ENCODE measurements at places on chromosomes 2 and 18.
A peak's percentile ranks its signal among the peaks of the same experiment; 100 is the strongest.

DNA sequence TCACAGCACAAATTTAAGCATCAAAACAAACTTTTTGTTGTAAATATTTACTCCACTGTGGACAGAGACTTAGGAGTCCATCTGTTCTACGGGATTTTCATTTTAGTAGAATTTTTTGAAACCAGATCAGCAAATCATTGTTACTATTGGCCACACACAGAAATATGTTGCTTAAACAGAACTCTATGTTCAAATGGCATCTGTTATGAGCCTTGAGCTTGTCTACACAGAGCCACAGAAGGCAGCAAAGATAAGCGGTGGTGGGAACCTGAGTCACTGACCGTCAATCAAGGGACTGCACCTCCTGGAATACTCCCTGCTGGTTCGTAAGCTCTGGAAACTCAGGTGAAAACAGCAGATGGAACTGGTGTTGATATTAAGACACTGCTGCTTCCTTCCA is 156.8 kb downstream of the TMEM200C start:
- no peak for DNase-seq

GRCh38 chr2:235623111-235623510 is 129.3 kb downstream of the AGAP1 start:
- DNase-seq, result no peak

DNA sequence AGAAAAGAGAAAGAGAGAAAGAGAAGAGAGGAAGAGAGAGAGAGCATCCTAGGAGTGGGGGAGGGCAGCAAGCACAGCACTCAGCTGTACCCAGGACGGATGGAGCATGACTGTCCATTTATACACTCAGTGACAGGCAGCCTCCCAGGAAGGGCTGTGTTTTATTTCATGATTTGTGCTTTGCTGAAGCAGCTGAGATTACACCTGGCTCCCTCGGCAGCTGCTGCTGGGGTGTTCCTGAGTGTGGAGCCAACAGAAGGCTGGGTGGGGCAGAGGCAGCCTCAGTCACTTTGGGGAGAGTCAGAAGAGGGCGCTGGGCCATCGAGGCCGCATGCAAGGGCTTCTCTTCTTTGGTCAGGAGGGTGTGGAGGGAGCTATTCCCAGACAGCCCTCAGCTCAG is 47.8 kb upstream of the TEX51 start:
- no peak for DNase-seq

DNA sequence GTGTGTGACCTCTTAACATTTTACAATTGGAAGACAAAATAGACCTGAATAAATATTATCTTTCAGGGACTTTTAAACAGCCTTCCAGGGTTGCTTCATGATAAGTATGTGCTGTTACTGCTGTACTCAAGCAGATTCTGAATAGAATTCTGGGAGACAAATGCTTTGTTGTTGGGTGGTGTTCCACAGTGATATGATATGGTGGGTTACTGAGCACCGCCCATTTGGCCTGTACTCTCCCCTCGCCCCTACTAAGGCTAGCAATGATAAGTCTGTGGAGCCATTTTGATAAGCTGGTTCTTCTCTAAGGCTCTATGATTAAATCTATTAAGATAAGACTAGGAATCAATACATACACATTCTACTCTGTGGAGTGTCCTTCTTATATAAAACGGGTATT is 89.8 kb upstream of the ITGA4 start:
- no peak for DNase-seq

DNA sequence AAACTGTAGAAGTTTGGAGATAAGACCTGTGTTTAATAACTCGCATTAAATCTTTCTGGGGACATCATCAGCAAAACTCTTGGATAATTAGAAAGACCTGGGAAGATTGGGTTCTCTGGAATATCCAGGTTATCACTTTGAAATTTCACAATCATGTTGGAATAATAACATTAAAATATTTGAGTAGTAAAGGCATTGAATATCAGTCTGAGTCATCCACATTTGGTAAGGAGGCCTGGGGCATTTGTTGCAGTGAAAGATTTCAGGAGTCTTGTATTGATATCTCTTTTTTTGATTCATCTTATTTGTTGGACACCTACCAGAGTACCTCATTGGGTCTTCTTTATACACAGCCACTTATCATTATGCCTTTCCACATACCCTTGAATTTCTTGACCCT is 95.9 kb downstream of the EPB41L5 start:
- no peak for DNase-seq

DNA sequence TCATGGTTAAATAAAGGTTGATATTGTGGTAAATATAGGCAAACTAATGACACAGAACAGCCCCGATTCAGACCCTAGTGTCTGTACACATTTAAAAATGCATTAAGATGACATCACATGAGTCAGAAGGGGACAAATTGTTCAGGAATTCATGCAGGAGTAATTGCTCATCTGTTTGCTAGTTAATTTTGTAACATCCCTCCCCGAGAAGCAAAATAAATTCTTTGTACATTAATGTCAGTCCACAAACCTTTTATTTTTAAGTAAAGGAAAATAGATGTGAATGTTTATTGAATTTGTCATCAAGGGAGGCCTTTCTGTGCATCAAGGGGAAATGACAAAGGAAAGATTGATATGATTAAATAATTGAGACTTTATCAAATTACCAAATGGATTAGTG is 69.9 kb downstream of the SH3BP4 start:
- no peak for DNase-seq

GRCh38 chr2:183029219-183029618 is 9.0 kb downstream of the NCKAP1 start:
- no peak for DNase-seq

- DNase-seq, result no peak
These were observed 122.6 kb upstream of the DNAJC10 start for GRCh38 chr2:182593394-182593975.

GRCh38 chr2:20091305-20091991 is 40.0 kb upstream of the LAPTM4A start:
- no peak for DNase-seq

DNA sequence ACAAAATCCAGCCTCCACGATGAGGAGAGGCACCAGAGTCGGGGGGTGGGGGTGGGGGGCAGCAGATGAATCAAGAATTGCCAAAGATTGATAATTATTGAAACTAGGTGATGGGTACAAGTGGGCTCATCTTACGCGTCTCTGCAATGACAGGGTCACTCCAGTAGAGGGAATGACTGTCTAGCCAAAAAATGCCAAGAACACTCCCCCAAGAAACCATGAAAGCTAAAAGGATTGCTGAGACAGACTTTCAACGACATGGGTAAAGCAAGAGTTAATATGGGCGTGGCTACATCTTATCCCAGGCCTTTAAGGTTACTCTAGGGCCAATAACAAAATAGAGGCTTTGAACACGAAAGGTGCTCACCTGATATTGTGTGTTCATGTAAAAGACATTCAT is 86.5 kb downstream of the STK39 start:
- peak; percentile 11 for DNase-seq

- DNase-seq, result no peak
These were observed 257.2 kb downstream of the TXNL1 start for GRCh38 chr18:56381196-56381595.

DNA sequence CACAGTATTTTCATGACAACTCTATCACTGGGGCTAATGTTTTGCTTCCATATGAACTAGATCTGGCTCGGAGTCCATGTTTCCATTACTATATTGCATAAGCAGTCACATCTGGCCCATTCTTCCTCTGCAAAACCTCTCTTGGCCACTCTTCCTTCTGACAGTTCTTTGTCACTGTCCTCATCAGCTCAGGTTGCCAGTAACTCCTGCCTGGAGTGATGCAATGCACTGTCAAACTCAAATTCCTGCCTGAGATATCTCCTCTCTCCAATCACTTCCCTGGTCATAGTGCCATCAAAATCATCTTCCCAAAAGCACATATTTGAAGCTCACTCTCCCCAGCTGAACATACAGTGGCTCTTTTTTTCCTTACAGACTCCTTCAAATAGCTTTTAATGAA is 66.1 kb downstream of the COLEC12 start:
- no peak for DNase-seq

DNA sequence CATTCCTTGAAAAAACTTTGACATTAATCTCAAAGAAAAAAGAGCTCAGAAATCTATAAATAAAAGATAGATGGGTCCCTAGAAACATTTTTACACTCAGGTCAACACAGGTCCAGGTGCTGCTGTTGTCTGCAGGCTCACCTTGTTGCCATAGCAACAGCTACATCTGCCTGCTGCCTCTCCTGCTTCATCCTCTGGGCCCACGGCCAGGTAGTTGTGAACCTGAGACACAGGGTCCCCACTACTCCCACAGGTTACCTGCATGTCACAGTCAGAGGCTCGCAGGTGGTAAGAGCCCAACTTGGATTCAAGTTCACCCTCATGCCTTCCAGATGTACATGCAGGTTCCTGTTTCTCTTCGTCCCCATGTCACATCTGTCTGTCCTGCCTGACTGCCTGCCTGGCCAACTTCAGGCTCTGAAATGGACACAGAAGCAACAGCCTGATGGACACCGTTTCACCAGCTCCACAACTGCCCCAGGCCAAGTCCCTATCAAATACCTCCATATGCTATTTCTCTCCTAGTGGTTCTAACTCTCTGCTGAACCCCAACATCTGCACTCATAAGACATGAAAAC is 88.3 kb upstream of the SALL3 start:
- no peak for DNase-seq

- peak; percentile 25 for DNase-seq
These were observed 61.3 kb downstream of the ATL2 start for GRCh38 chr2:38315707-38316333.

DNA sequence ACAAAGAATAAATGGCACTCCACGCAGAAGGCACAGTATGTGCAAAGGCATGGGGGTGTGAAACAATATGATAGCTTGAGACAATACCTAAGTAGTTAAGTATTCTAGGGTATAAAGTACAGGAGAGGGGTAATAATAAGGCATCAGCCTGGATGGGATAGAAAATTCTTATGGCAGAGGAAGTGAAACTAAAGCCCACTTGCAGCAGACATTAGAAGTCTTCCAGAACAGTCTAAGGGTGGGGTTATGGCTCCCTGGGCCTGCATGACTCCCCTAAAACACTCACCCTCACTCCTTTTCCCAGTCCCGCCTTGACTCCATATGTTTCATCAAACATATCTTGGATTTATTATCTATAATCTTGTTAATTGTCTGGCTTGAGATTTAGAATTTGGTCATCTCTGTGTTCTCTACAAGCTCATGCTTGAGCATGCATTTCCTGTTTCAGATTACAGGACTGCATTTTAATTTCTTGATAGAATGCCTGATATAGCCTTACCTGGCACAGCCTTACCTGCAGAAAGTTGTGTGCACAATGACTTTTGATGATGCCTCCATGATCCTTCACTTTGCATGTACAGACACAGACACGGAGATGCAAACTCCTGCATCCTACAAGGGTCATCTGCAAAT is 28.5 kb upstream of the TMBIM1 start:
- DNase-seq, result no peak

DNA sequence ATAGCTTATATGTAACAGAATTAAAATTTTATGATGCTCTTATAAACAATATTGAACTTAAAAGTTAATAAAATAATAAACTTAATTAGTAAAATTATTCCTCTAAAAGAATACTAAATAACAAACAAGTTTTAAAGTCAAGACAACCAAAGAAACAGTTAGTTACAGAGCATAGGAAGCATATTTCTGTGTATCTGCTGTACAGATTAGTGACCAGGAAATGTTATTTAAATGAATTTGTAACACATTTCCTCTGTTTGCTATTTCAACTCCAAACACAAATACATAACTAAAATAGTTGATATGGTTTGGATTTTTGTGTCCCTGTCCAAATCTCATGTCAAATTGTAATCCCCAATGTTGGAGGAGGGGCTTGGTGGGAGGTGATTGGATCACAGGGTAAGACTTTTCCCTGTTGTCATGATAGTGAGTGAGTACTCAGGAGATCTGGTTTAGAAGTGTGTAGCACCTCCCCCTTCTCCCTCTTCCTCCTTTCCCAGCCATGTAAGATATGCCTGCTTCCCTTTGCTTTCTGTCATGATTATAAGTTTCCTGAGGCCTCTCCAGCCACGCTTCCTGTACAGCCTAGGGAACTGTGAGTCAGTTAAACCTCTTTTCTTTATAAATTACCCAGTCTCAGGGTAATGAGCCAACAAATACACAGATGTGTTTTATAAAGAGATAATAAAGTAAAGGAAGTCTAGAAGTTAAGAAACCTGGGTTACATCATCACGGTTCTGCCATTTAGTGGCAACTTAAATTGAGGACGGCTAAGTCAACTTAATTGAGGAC is 51.8 kb downstream of the ROCK2 start:
- DNase-seq, result no peak

GRCh38 chr2:98515250-98515991 is 70.8 kb downstream of the INPP4A start:
- no peak for DNase-seq

DNA sequence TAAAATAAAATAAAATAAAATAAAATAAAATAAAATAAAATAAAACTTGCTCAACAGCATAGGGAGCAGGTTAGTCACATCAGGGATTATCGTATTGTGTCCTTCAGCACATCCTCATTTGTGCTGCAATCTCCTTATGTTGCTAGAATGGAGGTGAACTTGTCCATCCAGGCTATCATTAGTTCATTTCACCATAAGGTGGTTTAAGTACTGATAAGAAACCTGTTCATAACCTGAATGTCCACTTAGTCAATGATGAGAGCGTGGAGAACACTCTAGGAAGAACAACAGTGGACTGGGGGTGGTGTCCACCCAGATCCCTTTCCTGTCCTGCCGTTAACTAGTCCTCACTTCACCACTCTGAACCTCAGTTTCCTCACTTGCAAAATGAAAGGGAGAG is 21.9 kb downstream of the DHRS9 start:
- DNase-seq, result no peak

DNA sequence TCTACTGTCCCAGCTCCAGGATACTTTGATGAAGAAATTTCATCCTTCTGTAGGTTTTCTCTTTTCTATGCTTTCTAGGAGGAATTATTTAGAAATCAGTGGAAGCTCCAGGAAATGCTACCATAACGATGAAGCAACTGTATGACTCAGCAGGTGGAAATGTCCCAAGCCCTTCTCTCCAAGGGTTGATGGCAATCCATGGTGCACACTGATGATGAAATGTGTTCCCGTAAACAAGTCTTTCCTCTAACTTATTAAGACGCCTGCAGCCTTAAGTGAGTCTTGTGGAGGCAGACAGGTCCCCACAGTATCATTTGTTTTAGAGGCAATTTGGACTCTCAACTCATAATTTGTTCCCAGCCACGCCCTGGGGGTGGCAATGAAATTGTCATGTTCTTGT is 777.6 kb upstream of the SOX11 start:
- no peak for DNase-seq

DNA sequence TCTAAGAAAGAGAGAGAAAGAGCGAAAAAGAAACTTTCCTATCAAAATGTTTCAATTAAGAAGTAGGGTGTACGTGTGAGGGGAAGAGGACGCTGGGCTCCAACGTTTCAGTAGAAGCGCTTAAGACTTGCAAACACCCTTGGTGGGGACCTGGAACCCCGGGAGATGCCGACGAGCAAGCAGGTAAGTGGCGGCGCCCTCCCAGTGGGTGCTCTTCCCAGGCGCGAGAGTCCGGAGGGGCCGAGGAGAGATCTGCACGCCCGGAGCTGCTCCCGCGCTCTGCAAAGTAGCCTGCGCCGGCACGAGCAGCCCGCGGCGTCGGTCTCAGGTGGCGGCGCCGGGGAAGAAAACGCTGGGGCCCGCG is 678 bp upstream of the OTX1 start:
- DNase-seq, result no peak

- DNase-seq, result peak; percentile 38
These were observed 330.2 kb upstream of the FANCL start for GRCh38 chr2:58571181-58571852.
